ENCODE measurements at places on chromosomes 6 and 20.

GRCh38 chr6:134406311-134406710 is 88.4 kb upstream of the SGK1 start:
- DNase-seq: no peak

DNA sequence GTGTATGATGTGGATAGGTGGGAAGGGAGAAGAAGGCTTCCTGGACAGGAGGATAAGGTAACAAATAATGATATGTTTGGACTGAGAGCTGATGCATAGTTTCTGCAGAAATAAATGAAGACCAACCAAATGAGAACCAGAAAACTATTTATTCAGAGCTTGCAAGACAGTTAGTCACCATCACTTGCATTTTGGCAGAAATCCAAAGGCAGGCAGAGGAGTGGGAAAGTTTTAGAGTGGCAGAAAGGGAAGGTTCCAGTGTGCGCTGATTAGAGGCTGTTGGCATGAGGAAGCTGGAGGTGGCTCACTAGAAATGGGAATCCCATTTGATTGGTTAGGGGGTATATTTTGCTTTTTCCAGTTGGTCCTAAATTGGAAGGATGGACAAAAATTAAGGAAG is 13.0 kb upstream of the F13A1 start:
- DNase-seq: no peak

DNA sequence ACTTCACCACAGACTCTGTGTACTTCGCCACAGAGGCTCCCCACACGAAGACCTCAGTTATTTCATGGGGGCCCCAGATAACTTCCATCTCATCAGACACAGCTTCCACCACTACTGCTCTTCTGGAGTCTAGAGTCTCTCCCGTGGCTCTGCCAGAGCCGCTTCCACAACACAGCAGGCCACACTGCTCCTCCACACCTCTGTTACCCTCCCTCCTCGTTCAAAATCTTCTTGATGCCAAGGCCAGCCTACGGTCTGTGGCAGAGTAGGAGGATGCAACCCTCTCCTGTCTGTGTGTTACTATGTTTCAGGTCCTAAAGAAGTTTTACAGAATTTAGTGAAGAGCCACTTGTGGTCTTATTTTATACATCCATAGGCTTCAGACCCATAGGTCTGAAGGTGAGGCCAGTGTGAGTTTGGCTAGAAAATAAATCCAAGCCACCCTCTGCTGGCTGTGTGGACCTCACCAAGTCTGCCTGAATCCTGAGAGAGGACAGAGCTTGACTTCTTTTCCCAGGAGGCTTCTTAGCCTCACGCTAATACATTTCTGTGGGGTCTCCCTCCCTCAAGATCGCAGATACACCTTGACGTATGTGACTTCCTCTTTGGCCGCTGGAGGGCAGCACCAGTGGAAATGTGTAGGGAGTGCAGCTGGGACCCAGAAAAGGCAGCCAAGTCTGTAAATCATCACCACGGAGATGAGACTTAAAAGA is 197.7 kb downstream of the FAXC start:
- DNase-seq: peak; percentile 25

GRCh38 chr6:148530394-148530953 is 187.8 kb downstream of the SASH1 start:
- DNase-seq: no peak

GRCh38 chr6:35972471-35973367 is 51.7 kb downstream of the SLC26A8 start:
- DNase-seq: no peak

DNA sequence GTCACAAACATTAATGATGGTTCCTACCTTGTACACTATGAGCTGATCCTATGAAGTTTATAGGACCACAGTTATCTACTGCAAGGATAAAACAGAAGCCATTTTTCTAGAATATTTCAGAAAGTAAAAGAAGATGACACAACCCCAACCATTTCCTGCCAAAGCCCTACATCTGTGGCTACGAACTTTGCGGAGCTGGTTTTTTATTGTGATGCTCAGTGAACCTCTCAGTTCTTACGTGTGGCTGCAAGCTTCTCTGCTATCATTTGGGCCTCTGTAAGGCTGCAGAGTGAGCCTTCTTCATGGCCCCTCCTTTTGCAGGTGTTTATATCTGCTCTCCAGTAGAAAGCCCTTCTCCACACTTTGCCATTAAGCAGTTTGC is 17.8 kb upstream of the TAGAP start:
- no peak for DNase-seq

GRCh38 chr20:10530883-10531282 is 95.8 kb downstream of the SLX4IP start:
- no peak for DNase-seq

- DNase-seq: no peak
Measured at GRCh38 chr6:18269253-18269652, 4.9 kb upstream of the DEK start.

GRCh38 chr6:150231525-150231850 is 88.6 kb downstream of the PPP1R14C start:
- no peak for DNase-seq

DNA sequence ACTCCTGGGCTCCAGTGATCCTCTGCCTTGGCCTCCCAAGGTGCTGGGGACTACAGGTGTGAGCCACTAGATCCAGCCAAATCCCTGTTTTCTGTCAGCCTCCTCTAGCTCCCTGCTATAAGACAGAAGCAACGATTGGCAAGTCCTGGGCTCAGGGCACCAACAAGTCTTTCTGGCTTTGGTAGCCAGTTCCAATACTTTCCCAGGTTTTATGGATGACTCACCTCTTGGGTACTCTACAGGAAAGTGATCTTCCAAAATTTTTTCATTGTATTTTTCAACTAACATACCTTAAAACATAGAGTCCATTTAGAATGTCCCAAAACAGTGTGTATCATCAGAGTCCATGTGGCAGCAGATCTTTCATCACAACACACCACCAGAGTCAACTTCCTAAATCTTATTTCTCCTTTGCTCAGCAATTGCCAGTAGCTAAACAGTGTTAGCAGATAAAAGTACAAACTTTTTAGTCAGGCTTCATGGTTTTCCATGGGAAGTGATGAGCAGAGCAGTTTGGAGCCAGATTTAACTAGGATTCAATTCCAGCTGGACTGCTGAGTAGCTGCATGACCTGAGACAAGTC is 13.3 kb downstream of the GABBR1 start:
- no peak for DNase-seq

- DNase-seq: no peak
Measured at GRCh38 chr6:125377621-125378020, 75.9 kb upstream of the HDDC2 start.

DNA sequence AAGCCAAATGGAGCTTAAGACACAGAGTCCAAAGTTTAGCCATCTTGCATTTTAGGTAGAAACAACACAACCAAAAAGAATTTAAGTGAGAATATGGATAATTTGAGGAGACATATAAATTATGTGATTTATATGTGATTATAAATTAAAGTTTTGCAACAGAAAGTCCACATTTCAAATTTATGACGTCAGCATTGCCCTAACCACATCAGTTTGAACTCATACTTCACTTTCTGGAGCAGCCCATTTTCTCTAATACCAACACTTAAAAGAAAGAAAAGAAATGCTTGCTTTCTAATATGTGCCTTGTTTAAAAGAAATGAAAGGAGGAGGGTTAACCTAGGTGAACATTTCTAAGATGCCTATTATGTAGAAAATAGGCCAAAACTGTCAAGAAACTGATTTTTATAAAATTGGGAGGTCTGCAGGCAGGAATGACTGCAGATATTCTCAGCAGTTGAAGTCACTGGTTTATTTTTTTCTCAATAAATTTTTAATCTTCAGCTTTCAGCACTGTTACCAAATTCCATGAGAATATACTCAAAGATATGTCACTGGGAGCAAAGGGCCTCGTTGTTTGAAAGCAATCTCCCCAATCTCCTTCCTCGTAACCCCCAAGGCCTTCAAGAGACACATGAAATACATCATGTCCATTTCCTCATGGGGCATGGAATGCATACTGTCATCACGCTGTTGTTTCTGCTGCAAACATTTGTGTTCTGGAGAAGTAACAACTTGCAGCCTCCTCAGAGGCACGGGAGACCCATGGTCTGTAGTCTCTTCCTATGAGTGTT is 137.8 kb downstream of the SOD2 start:
- no peak for DNase-seq

- DNase-seq: no peak
Measured at GRCh38 chr20:48772183-48772976, 55.4 kb downstream of the PREX1 start.

GRCh38 chr6:17656644-17657043 is 50.1 kb downstream of the NUP153 start:
- DNase-seq: no peak

DNA sequence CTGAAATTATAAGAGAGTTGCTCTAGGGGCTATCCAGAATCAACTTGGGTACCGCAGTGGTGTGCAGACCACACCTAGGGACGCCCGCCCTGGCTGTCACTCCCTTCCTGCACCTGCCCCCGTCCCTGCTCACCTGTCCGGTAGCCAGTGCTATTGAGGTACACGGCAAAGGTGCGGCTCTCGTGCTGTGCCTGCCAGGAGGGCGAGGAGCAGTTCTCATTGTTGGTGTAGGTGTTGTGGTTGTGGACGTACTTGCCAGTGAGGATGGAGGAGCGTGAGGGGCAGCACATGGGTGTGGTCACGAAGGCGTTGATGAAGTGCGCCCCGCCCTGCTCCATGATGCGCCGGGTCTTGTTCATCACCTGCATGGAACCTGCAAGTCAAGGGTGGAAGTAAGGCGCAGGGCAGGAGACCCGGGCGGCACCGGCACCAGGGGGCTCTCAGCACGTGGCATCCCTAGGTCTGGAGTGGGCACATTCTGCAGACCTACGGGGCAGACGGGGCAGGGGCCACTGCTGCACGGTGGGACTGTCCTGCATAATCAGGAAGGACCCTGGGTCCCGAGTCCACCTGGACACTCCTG is 48.6 kb downstream of the SULF2 start:
- DNase-seq: no peak

GRCh38 chr6:158396136-158396535 is 83.9 kb downstream of the TULP4 start:
- no peak for DNase-seq

- no peak for DNase-seq
Measured at GRCh38 chr6:21431526-21431925, 162.0 kb upstream of the SOX4 start.

DNA sequence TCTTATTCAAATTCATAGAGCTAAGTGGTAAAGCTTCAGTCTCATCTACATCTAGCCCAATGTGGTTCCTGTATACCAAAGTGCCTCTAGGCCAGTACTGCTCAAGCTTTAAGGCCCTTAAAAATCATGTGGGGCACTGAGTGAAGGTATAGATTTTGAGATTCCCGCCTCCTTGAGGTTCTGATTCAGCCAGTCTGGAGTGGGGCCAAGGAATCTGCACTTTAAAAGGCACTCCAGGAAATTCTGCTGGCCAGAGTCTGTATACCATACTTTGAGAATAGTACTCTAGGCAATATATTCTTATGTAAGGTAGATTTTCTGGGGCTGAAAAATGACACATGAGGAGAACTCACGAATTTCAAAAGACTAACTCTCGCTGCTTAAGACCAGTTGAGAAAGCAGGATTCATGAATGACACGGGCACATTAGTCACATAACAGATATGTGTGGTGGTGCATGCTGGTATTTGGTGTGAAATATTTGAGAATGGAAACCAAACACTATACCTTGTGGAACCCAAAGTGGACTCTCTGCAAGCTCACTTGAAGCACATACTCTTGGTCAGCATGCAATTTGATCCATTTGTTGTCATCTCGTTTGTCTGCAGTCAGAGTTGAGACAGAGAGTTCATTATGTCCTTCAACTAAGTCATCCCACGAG is 47.6 kb upstream of the SIM1 start:
- no peak for DNase-seq

DNA sequence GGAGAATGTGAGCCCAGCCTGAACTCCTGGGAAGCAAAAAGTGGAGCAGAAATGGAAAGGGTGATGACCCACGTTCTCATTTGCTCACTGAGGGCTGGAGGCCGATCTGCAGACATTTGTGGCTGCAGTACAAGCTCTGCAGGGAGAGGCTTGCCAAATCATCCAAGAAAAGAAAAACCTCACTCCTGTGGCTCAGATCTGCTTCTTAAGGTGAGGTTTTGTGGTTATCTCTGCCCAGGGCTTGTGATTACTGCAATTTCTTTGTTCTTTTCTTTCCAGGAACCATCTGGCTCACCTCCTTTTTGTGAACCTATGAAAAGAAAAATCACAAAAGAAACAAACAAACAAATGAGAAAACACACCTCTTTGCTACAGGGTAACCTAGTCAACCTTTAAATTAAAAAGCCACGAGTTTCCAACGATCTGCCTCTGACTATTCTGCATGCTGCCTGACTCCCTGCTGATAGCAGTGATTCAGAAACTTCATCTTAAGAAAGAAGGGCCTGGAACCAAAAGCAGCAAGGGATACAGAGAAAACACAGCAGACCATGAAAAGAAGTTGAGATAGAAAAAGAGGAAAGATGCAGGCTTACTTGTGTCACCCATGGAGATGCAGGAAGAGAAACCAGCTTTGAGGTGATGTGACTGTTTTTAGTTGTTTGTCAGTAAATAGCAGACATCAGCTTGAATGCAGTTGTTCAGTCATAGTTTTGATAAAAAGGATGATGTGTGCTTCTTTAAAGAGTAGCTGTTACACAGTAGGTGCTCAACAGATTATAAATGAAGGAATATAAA is 165.1 kb downstream of the LMBRD1 start:
- no peak for DNase-seq

DNA sequence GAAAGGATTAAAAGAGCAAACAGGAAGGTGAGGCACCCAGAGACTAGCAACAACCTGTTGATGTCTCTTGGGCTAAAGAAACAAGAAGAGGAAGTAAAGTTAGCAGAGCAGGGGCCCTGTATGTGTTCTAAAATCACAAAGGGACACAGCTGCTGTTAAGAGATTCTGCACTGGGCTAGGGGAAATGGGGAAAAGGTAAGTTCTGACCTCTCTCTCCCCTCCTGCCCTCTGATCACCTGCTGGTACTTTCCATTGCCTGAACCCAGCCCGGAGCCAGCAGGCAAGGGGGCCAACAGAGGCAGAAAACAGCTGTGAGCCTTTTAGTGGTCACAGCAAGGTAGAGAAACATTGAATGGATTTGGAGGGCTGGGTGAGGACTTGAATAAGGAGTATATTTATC is 13.5 kb upstream of the CNR1 start:
- DNase-seq: no peak

DNA sequence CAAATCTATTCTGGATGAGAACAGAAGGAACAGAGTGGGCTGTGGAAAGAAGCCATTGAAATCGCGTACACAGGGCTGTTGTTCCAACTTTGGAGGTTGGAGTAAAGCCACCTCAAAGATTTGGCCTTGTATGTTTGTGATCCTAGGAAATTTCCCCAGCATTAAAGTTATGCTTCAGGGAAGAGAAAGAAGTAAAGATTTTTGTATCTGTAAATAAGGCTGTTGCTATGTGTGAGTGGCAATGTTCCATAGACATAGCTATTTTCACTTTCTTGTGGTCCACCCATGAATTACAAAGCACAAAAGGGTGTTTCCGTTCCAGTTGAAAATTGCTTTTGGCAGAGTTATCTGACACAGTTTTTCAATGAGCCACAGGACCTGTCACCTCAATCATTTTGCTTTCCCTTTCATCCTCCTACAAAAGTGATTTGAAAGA is 321.3 kb downstream of the TFAP2B start:
- no peak for DNase-seq
